ENCODE measurements at places on chromosomes 12 and 14.

- DNase-seq: no peak
These were observed 42.0 kb upstream of the TSPAN9 start for GRCh38 chr12:3035171-3035570.

DNA sequence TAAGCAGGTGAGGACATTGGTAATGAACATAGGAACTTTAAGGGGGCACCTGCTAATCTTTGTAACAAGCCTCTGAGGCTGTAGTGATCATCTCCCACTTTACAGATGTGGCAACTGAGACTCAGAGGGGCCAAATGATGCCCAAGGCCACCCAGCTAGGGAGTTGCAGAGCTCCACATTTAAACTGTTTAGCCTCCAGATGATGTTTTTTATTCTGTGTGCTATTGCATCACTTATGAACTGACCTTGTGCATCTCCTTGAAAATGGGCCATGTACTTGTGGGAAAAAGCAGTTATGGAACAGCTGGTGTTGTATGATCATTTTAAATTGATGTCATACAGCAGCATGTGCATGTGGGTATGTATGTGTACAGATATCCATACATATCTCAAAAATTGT lies 41.4 kb downstream of the TPCN1 start:
- DNase-seq: no peak

- DNase-seq: peak; percentile 41
These were observed 68.7 kb downstream of the RPAP3 start for GRCh38 chr12:47636908-47637780.

DNA sequence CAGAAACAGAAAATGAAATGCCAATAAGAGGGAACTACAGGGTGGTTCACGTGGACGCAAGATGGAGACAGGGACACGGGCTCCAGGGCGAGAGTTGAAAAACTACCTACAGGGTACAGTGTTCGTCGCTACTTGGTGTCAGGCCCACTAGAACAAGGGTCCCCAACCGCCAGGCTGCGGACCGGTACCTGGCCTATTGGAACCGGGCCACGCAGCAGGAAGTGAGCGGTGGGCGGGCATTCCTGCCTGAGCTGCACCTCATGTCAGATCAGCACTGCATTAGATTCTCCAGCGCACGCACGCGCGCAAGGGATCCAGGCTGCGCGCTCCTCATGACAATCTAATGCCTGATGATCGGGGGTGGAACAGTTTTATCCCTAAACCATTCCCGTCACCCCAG lies 14.8 kb downstream of the INF2 start:
- DNase-seq: no peak

DNA sequence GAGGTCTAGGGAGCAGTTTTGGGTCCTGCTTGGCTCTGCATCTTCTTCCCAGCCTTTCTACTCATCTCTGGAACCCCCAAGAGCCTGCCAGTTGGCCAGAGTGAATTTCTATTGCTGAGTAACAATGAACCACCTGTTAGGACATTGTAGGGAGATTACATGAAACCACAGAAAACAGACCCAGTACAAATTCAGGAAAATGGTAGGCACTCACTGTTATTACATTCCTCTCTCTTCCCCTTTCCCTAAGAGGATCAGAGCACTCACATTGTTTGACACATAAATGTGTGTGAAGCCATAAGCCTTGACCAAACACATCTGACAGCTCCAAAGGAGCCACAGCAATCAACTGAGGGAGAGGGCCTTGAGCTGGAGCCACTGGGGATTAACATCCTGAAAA lies 216.1 kb downstream of the TMEM132D start:
- DNase-seq: no peak

DNA sequence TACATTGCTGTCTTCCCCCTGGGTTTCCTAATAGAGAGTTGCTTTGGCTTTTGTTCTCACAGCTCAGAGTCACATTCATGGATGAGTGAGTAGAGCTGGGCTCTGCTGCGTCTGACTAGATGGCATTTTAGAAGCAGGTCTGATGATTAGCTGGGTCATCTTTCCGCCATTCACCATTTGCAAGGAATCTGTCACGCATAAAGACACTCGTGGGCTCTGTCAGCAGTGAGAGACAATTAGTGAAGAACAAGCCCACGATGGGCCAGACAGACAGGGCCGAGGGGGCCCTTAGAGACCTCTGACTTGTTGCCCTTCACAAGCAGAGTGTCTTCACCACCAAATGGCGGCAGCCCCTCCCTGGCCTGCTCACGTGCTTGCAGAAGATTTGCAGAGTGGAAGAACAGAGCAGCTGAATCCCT lies 175.0 kb downstream of the CRADD start:
- DNase-seq: no peak

DNA sequence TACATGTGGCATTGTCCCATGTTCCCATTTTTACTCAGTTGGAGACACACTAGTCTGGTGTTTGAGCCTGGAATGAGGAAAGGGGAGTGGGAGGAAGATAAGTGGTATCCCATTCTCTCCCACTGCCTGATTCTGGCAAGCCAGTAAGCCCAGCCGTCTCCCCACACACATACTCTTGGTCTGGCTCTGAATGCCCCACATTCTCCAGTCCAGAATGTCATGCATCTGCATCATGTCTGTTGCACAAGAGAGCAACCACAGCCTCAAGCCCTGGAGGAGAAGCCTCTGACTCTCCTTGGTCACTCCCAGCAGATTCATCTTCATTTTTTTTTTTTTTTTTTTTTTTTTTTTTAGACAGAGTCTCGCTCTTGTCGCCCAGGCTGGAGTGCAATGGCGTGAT lies 48.0 kb downstream of the DRAM1 start:
- no peak for DNase-seq

- no peak for DNase-seq
These were observed 40.5 kb downstream of the COCH start for GRCh38 chr14:30914812-30915211.

DNA sequence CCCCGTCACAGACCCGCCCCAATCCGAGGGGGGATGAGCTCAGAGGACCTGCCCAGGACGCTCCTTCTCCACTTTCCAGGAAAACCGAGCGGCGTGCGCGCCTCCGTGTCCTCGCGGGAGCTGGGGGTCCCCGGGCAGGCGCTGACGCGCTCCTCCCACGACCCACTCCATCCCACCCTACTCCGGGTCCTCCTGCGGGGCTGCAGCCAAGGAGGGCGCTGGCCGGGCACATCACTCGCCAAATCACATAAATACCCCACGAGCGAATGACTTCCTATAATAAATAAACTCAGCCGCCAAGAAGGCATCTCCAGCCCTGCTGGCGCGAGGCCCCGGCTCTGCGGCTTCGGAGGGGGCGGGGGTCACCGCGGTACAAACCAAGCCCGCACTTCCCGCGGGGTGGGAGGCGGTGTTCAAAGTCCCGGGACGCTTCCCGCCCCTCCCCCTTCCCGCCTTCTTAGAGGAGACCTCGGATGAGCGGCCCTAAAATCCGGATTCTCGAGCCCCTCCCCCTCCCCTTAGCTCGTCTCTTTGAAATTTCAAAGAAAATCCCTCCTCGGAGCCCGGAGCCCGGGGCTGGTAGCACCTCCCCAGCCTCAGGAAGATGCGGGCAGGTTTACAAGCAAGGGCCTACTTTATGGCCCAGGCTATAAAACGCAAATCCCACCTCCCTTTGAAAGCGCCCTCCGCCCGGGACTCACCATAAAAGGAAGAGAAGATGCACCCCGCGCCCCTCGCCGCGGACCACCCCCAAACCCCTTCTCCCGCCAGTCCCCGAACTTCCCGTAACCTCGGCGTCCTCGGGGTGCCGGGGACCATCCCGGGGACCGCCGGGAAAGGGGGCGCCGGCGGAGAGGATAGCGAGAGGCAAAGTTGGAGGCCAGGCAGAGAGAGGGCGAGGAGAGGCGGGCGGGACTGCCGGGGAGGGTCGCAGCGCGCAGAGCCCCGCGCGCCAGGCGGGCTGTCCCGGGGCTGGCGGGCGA lies 712 bp upstream of the FZD10 start:
- DNase-seq: no peak

DNA sequence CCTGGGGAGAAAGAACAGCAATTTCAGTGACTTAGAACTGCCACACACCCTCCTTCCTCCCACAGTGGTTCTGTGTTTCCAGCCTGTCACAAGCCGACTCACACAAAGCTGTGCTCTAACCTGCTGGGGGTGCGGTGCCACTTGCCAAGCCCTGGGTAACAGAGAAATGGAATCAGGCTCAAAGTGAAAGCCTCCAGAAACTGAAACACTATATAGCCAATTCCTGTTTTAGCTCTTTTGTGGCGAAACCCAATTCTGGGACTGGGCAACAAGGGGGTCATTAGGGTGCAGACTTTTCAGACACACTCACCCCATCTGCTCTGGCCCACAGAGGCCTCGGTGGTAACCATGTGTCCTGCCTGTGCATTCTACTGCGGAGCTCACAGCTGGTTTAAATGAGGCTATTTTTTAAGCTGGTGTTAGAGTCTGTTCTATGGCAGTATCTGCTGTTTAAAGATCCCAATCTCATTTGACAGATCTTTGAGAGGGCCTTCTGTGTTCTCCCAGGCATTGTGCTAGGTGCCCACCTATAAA lies 15.2 kb upstream of the ACTR6 start:
- no peak for DNase-seq

GRCh38 chr12:46560089-46560488 lies 187.5 kb upstream of the SLC38A2 start:
- no peak for DNase-seq

GRCh38 chr12:62847709-62848108 lies 87.2 kb downstream of the PPM1H start:
- no peak for DNase-seq

DNA sequence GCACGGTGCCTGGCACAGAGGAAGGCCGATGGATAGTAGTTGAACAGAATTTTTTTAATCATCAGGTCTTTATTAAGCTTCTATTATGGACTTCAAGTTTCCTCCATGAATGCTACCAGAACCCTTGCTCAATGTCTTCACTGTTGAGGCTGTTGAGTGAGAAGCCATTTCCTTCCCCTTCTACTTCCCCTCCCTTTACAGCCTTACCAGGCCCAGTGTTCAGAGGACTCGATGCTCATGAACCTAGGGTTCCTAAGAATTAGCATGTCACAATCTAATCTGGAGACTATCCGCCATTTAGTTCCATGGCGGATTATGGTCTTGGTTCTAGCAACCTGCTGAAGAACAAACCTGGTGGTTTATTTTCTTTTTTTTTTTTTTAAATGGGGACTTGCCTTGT lies 17.7 kb downstream of the ETV6 start:
- no peak for DNase-seq

DNA sequence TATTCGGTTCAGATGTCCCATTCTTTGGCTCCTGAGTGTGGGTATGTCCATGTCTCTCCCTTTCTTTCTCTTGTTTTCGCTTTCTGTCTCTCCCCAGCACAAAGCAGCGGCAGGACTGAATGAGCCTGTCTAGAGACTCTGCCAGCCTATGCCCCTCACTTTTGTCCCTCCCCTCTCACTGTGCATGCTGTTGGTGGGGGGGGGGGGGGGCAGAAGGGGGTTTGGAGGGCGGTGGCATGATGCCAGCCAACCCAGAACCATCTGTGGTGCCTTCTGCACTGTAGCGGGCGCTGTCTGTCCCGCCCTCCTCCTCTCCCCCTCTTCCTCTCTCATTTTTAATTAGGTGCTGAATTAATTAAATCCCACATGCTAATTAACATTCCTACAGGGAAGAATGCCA lies 17.7 kb downstream of the NGDN start:
- DNase-seq: no peak

GRCh38 chr12:49807991-49808580 lies 20.1 kb downstream of the NCKAP5L start:
- DNase-seq: no peak

DNA sequence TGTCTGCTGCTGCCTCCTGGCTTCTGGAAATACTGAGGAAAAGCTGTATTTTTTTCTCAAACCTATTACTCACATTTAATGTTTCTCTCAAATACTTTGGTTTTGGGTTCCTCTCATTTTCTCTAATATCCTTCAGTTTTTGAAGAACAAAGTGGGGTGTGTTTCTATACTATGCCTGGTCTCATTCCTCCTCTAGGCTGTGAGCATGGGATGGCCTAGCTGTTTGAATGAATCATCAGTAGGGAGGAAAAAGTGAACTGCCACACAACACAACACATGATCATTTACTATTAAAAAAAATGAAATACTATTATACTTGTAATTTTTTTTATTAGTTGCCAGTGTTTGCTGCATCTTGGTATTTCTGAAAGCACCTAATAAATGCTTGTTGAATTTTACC lies 11.3 kb upstream of the SMCO3 start:
- no peak for DNase-seq

DNA sequence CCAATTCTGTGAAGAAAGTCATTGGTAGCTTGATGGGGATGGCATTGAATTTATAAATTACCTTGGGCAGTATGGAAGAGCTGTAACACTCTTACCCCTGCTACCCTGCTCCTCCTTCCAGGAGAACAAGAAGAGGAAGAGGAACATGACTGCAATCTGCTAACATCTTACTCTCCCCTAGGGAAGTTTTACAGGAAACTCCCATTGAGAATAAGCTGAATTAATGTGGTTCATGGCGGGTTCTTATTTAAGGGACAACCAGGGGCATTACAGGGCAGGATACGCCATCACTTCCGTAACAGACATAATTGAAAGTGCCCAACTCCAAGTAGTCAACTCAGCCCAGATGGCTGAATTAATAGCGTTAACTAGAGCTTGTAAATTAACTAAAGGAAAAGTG lies 9.4 kb upstream of the PSMC1 start:
- no peak for DNase-seq

- DNase-seq: no peak
These were observed 560 bp downstream of the LGALS3 start for GRCh38 chr14:55129428-55130195.

GRCh38 chr12:93689076-93689834 lies 12.1 kb downstream of the CRADD start:
- DNase-seq: no peak

DNA sequence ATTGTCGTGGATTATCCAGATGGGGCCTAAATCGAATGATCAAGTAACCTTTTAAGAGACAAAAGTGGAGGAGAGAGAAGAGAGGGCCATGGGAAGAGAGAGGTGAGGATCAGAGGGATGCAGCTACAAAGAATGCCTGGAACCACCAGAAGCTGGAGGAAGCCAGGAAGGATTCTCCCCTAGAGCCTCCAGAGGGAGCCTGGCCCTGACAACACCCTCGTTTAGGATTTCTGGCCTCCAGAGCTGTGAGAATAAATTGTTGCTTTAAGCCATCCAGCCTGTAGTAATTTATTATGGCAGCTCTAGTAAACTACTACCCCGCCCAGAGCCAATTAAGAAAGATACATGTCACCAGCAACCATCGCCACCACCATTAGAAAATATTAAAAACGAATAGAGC lies 46.2 kb upstream of the GSC start:
- DNase-seq: no peak

DNA sequence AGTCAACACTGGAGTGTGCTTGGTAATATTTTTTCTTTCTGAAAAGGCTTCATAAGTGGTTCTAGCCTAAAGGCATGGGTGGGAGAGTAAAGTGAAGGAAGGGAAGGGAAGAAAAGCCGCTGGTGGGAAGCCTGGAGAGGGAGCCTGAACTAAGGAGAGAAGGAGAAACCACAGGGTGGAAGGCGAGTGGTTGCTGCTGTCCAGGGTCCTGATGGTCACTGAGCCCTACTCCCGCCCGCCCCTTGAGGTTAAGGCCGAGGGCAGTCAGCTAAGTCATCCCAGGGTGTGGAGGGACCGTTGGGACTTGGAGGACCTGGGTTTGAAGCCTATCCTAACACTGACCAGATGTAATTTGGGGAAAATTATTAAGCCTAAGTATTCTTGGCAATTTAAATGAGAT lies 189.1 kb downstream of the PIWIL1 start:
- DNase-seq: no peak

GRCh38 chr12:64558754-64559153 lies 51.5 kb upstream of the RASSF3 start:
- no peak for DNase-seq

GRCh38 chr14:24725311-24725710 lies 91.3 kb upstream of the GZMB start:
- DNase-seq: no peak

- DNase-seq: no peak
These were observed 70.3 kb downstream of the MAP1LC3B2 start for GRCh38 chr12:116629480-116629879.

All from stimulated activated CD4-positive, alpha-beta T cell treated with anti-CD3 and anti-CD28 coated beads, Interleukin-15, amount 100 ng/mL, for 48 hours (primary cell).